ENCODE measurements at places on chromosomes 5 and 9.

DNA sequence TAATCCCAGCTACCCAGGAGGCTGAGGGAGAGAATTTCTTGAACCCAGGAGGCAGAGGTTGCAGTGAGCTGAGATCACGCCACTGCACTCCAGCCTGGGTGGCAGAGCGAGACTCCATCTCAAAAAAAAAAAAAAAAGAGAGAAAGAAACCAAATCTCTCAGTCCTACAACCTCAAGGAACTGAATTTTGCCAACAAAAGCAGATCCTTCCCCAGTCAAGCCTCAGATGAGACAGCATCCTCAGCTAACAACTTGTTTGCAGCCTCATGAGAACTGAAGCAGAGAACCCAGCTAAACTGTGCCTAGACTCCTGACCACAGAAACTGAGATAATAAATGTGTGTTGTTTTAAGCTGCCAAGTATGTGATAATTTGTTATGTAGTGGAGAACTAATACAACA lies 7.5 kb upstream of the IL6ST start:
- no peak for DNase-seq

GRCh38 chr9:133934482-133935232 lies 57.5 kb downstream of the VAV2 start:
- DNase-seq = no peak

GRCh38 chr9:127979333-127980059 lies 1.3 kb downstream of the EEIG1 start:
- DNase-seq = no peak

- no peak for DNase-seq
Measured at GRCh38 chr5:135691044-135691443, 112.3 kb upstream of the CXCL14 start.

DNA sequence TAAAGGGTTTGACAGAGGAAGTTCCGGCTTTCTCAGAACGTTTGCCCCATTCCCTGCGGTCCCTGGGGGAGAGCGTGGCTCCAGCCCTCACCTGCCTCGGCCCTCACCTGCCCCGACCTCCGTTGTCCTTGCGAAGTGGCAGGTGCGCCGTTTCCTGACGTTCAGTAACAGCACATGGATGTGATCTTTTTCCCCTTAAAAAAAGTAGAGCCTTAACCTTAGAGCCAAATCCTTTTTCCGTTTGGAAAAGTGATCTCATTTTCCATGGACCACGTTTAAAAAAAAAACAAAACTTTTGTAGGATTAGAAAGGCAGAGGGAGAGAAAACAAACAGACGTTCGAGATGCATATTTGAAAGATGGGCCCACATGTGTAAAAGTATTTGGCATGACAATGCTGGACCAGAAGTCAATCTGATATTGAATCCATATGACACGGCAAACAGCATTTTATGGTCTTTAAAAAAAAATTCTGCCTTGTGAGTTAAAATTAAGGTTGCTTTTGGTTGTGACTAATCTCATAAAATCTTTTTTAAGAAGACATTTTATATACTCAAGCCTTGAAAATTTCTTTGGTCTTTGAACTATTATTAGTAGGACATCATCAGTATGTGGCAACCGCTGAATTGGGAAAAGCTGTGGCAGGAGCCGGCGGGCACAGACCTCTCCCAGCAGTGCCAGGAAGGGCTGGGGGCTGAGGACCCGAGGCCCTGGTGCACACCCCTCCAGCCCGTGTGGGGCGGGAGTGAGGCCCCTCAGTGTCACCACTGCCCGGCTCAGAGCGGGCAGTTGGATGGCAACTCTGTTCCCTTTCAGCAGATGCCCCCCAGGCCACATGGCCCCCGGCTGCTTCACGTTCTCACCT lies 42.5 kb upstream of the EXOC3 start:
- DNase-seq = no peak

GRCh38 chr5:60161340-60161934 lies 267.9 kb upstream of the PDE4D start:
- no peak for DNase-seq

All from skeletal muscle cell (primary cell).